Mesenchymal stem cell (in vitro differentiated cells and primary cell): ENCODE measurements at places on chromosomes 11 and 22.

- no peaks in the 10 kb centered on the region for H3K36me3 ChIP-seq
- no peak within 1 kb of the TSS for H3K4me3 ChIP-seq
Measured at GRCh38 chr11:17547051-17547577, at the start of gene OTOG. Gene OTOG, plus strand, starts transcription at chr11:17547259. Its CDS starts 114 bp downstream, at chr11:17547373.

DNA sequence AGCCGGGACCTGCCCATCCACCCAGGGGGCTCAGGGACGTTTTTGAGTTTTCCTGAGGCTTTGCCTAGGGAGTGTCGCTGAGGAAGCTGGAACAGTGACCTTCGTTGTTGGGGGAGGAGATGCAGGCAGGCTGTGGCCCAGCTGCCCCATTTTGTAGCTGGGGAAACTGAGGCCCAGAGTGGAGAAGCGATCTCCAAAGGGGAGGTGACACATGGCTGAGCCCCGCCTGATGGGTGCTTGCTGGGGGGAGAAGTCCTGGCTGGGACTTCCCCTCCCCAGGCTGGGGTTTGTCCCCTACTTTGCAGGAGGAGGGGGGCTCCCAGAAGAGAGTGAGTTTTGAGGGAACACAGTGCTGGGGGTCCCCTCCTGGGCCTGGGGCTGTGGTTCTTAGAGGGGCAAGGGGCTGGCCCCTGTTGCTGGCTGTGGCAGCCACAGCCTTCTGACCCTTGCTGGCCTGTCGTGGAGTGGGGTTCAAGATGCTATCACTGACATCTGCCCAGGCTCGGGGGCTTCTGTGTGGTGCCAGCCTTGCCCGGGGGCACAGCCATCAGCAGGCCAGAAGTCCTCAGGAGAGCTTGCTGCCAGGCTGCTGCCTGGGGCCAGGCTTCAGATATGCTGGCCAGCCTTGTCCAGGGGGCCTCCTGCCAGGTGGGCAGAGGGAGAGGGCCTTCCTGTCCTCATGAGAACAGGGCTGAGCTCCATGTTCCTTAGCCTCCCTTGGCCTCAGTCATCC lies 21.4 kb downstream of the KCNQ1 start:
- no peak for DNase-seq
- no peaks in the 10 kb centered on the region for H3K36me3 ChIP-seq
- peaks cover 36% of the 10 kb centered on the region for H3K27me3 ChIP-seq
- no peaks in the 10 kb centered on the region for H3K4me1 ChIP-seq

- H3K27me3 ChIP-seq: no peaks in the 10 kb centered on the region
- peaks cover 36% of the 10 kb centered on the region for H3K4me1 ChIP-seq
- DNase-seq: no peak
- no peak overlapping the region for H3K27ac ChIP-seq
- peaks cover 26% of the 10 kb centered on the region for H3K36me3 ChIP-seq
Measured at GRCh38 chr22:28030473-28030872, 111.4 kb upstream of the PITPNB start.

- no peak overlapping the region for H3K27ac ChIP-seq
- H3K4me3 ChIP-seq: no peak overlapping the region
- peaks cover 7% of the 10 kb centered on the region for H3K36me3 ChIP-seq
- H3K4me1 ChIP-seq: peaks cover 13% of the 10 kb centered on the region
Measured at GRCh38 chr22:43031617-43032016, 16.7 kb upstream of the PACSIN2 start.

DNA sequence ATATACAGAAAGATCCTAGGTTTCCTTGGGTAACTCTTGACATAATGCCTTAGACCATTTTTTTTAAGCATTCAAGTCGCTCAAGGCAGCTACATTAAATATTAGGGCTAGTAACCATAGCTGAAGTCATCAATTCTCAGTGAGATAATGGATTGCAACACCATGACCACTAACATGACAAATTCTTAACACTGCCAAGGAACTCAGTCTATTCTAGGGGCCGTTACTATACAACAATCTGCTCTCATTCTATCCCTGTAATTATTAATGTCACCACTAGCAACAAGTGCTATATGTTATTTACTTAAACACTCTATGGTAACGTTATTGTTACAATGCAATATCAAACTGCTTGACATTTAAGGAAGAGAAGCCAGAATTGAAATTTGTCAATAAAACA lies 3.2 kb upstream of the STK33 start:
- no peak overlapping the region for H3K27ac ChIP-seq
- H3K4me1 ChIP-seq: peaks cover 3% of the 10 kb centered on the region
- no peak overlapping the region for H3K4me3 ChIP-seq
- H3K36me3 ChIP-seq: no peaks in the 10 kb centered on the region
- DNase-seq: peak; percentile 89
- H3K27me3 ChIP-seq: no peaks in the 10 kb centered on the region
